ENCODE measurements at places on chromosomes 4 and X.

- peak; percentile 91 for DNase-seq
These were observed 134.7 kb downstream of the PALLD start for GRCh38 chr4:168631241-168632162.

- DNase-seq = peak; percentile 5
These were observed 809.0 kb downstream of the FAT4 start for GRCh38 chr4:126123611-126124325.

- no peak for DNase-seq
These were observed 202.3 kb downstream of the NDST4 start for GRCh38 chr4:114911111-114911510.

- peak; percentile 64 for DNase-seq
These were observed 152.0 kb upstream of the USP9X start for GRCh38 chrX:40933132-40933705.
